ENCODE measurements at places on chromosomes 2 and 18.

GRCh38 chr2:182057002-182057401 lies 71.3 kb downstream of the PPP1R1C start:
- H3K27me3 ChIP-seq = no peaks in the 10 kb centered on the region
- no peak overlapping the region for H3K27ac ChIP-seq
- no peaks in the 10 kb centered on the region for H3K4me1 ChIP-seq
- no peaks in the 10 kb centered on the region for H3K36me3 ChIP-seq

GRCh38 chr2:5609201-5609600 lies 83.0 kb upstream of the SOX11 start:
- H3K4me1 ChIP-seq = no peaks in the 10 kb centered on the region
- H3K4me3 ChIP-seq = no peak overlapping the region
- H3K27ac ChIP-seq = no peak overlapping the region
- DNase-seq = no peak
- no peaks in the 10 kb centered on the region for H3K27me3 ChIP-seq
- H3K36me3 ChIP-seq = no peaks in the 10 kb centered on the region

DNA sequence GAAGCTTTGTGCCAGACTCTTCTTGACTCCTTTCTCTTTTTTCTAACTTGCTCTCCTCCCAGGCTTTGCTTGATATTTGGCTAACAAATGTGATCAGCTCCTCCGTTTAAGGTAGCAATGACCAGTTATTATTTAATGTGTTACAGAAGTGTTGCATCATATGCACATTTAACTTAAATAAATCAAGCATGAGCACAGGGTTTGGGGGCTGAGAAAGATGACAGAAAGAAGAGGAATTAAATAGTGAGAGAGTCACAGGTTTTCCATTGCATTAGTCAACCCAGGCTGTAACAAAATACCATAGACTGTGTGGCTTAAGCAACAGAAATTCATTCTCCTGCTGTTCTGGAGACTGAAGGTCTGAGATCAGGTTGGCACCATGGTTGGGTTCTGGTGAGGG lies 343.8 kb downstream of the RPRM start:
- H3K27ac ChIP-seq = no peak overlapping the region
- no peaks in the 10 kb centered on the region for H3K36me3 ChIP-seq
- H3K4me1 ChIP-seq = no peaks in the 10 kb centered on the region
- no peak overlapping the region for H3K4me3 ChIP-seq

GRCh38 chr2:216354306-216354705 lies 18.0 kb downstream of the MARCHF4 start:
- H3K36me3 ChIP-seq = no peaks in the 10 kb centered on the region
- no peak for DNase-seq
- no peak overlapping the region for H3K27ac ChIP-seq
- no peak overlapping the region for H3K4me3 ChIP-seq
- H3K27me3 ChIP-seq = no peaks in the 10 kb centered on the region
- H3K4me1 ChIP-seq = peaks cover 49% of the 10 kb centered on the region

- no peak overlapping the region for H3K4me3 ChIP-seq
- H3K4me1 ChIP-seq = no peaks in the 10 kb centered on the region
- DNase-seq = no peak
- no peaks in the 10 kb centered on the region for H3K27me3 ChIP-seq
- H3K27ac ChIP-seq = no peak overlapping the region
Observed at GRCh38 chr2:23696752-23697045, 230.2 kb downstream of the ATAD2B start.

Data from effector memory CD4-positive, alpha-beta T cell (primary cell).